ENCODE measurements at places on chromosomes 13 and 19.

- no peak for DNase-seq
Measured at GRCh38 chr19:29507081-29507860, 18.5 kb upstream of the VSTM2B start.

DNA sequence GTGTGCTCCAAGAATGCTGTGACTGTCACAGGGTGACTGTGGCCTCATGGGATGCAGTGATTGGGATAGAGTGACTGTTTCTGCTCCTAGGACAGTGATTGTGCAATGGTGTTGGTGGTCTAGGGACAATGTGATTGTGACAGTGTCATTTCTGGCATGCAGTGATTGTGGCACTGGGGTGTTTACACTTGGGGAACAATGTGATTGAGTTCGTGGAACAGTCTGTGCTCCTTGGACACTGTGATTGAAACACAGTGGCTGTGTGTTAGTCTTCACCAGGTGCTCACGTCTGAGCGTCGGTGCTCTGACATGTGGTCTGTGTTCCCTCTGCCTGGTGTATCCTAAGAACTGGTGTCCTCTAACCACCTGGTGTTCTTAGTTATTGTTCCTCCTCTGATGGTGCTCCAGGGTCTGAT is 1.7 kb downstream of the PDE4A start:
- DNase-seq, result no peak

DNA sequence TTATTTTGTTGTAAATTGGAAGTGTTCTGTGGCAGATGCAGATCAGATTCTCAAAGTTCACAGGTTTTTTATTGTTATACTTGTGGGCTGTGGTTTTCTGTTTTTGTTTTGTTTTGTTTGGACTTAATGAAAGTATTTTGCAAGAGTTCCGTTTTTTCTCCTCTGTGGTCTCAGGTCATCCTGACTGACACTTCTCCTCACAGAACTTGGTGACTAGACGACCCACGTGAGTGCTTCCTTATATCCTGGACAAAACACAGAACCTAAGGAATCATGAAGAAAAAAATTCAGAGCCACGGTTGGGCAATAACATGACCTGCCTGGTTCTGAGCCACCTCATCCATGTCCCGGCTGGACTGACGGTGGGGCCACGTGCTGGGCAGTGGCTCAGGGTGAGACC is 2.5 kb upstream of the RFPL4AL1 start:
- no peak for DNase-seq

DNA sequence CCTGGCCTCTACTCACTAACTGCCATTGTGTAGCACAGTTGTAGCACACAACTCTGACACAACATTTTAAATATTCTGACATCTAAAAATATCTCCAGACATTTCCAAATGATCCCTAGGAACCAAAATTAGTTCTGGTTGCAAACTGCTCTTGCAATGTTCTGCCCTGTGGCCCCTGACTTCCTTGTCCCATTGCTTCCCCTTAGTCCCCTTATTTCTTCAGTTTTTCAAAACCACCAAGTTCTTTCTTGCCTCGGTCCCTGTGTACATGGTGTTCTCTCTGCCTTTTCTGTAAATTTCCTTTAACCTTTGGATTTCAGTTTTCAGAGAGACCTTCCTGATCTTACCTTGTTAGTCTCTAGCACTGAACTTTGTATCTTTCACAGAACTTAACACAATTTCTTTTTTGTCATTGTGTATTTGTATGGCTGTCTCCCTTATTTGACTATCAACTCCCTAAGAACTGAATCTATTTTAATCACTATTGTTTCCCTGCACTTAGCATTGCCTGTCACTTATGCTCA is 87.6 kb upstream of the MLNR start:
- no peak for DNase-seq

DNA sequence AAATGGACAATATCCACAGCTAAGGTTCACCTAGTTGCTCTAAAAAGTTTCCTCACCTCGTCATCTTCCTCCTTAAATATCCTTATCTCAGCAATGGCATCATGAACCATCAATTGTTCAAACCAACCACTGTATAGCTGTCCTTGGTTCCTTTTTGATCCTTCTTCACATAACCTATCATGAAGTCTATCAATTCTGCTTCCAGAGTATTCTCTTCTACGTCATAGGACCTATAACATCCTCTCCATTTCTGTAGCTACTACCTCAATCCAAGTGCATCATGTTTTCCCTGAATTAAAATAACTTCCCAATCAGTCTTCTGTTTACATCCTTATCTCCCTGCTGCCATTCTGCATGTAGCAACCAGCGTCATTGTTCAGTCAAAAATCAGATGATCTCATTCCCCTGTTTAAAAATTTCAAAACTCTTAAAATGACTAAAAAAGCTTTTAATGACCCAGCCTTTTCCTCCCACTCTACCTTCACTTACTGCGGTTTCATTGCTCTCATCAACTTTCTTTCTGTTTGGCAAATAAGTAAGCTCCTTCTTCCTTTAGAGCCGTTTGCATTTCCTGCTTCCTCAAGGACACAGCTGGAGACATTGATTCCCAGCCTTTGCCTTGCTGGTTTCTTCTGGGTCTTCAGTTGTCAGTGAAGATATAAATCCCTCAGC is 223.9 kb upstream of the MIR17HG start:
- DNase-seq, result peak; percentile 36

GRCh38 chr19:54967611-54968010 is 1.4 kb downstream of the NLRP2 start:
- no peak for DNase-seq

DNA sequence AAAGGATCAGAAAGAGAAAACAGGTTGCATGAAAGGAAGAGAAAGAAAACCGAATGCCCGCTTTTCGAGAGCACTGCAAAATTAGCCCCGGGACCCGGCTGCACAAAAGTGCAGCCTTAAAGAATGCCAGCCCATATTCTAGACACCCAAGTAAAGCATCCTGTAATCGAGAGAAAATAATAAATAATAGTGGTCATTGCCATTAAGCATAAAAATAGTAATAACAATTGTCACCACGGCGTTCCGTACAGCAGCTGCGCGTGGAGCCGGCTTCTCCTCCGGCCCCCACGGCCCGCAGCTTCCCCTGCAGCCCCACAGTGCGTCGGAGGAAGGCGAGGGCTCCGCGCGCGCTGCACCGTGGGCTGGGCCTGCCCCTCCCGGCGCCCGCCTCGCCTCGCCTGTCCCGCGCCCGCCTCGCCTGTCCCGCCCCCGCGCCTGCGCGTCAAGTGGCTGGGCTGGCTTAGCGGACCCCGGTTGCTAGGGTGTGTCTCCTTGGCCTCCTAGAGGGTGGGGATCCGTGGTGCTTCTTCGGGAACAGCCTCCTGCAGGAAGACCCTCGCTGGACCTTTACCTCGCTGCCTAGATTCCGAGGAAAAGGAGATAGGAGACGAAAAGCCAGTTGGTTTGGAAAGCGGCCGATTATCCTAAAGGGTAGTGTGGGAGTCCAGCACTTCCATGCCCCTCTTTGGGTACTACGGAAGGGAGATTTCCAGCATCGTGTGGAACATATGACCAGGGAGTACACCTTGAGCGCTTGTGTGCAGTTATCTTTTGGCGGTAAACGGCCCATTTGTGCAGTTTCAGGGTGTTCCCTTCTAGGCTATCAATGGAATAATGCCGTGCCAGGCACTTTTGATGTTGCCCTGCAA is at the start of gene LRRC63:
LRRC63 (plus strand) TSS at position 446 of the 869 bp plus-strand sequence. CDS start 1,107 bp downstream, outside the sequence.
- peak; percentile 52 for DNase-seq

DNA sequence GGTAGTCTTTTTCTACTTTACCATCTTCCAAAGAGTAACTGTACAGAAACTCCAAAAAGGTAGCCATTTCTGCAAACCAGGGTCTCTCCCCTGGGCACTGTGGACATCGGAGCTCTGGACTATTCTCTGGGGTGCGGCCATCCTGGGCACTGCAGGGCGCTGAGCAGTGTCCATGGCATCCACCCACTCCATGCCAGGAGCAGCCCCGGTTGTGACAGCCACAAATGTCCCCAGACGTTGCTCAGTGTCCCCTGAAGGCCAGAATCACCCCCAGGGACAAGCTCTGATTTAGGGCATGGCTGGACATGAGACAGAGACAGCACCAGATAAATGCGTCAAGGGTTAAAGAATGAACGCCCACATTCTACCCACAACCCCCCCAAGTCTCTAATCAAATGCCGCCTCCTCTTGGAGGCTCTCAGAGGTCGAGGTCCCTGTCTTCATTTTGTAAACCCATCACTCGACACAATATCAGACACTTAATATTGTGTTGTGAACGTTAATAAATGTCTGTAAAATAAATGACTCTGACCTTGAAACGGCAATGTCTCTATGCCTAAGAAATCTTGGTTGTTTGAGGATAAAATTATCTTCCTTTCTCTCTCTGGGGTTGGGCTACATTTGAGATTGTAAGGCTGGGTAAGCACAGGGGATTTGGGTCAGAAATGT is 8.9 kb downstream of the GNG7 start:
- DNase-seq, result no peak

DNA sequence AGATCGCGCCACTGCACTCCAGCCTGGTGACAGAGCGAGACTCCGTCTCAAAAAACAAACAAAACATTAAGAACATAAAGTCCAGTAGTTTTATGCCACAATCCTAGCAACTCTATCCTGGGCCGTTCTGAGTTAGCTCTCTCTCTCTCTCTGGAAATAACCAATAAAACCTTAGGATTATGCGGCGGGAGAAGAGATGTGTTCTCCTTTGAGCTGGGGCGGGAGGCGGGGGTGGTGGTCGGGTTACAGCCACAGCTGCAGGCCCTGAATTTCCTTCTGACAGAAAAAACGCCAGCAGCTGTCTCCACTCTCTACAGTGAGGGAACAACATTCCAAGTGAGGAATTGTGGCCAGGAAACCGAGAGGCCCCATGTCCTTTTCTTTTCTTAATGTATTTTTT is 9.1 kb upstream of the PNMA8A start:
- DNase-seq, result peak; percentile 90

GRCh38 chr13:30851697-30852096 is 54.4 kb upstream of the MEDAG start:
- no peak for DNase-seq

- DNase-seq, result peak; percentile 84
Measured at GRCh38 chr13:39417643-39418042, 185.3 kb downstream of the LHFPL6 start.

- DNase-seq, result no peak
Measured at GRCh38 chr19:35209646-35210045, 18.9 kb downstream of the FAM187B start.

DNA sequence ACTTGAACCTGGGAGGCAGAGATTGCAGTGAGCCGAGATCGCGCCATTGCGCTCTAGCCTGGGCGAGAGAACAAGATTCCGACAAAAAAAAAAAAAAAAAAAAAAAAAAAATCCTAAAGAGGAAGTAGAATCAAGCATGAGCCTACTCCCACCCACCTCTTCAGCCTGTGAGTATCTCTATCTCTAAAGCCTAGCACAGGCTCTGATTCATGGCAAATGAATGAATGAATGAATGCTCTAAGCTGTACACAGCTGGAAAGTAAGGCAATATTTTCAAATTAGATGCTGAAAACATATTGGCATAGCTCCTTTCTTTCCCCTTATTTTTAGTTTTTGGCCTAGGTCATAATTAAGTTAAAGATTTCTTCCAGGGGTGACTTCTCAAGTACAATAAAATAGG is 35.7 kb upstream of the FAM216B start:
- DNase-seq, result peak; percentile 27

DNA sequence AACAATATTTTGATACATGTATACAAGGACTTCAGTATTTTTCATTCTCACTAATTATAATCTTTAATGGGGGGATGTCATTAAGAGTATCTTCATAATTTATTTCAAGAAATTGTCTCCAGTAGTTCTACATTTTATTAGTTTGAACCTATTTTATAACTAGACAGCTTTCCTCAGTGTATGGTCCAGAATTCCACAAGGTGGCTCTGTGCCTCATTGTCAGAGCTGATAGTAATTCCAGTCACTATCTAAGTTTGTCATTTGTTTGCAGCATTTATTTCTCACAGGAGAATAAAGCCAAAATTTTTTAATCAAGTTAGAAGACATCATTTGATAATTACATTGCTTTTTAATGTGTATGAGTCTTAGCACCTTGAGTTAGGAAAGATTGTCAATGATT is 1633.0 kb upstream of the PCDH20 start:
- DNase-seq, result no peak

DNA sequence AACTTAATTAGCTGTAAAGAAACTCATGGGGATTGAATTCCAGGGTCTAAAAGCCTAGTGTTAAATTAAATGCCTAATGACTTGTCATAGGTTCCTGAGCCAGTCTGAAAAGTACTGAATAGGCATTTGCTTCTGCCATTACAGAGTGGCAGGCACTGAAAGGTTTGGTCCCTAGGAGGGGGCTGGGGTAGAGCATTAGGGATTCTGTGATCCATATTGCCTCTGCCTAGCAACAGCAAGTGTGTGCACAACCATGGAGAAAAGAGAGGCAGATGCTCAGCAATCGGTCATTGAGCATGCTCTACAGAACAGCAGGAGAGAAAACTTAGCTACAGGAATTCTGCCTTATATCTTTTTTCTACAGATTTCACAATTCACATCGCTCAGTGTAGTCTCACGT is 133.5 kb downstream of the TRPC4 start:
- DNase-seq, result no peak

GRCh38 chr13:99417201-99418102 is 83.8 kb upstream of the TM9SF2 start:
- DNase-seq, result no peak

DNA sequence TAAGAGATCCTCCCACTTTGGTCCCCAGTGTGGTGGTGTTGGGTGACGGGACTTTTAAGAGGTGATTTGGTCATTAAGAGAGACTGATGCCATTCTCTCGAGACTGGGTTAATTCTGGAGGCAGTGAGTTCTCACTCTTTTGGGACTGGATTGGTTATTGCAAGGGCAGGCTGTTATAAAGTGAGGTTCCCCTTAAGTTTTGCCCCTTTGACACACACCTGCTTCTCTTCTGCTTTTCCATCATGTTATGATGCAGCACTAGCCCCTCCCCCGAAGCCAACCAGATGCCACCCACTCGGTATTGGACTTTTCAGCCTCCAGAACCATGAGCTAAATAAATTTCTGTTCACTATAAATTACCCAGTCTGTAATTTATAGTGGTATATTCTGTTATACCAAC is 16.3 kb upstream of the GRAMD1A start:
- DNase-seq, result no peak

- peak; percentile 2 for DNase-seq
Measured at GRCh38 chr19:31718898-31719297, 369.7 kb upstream of the TSHZ3 start.

DNA sequence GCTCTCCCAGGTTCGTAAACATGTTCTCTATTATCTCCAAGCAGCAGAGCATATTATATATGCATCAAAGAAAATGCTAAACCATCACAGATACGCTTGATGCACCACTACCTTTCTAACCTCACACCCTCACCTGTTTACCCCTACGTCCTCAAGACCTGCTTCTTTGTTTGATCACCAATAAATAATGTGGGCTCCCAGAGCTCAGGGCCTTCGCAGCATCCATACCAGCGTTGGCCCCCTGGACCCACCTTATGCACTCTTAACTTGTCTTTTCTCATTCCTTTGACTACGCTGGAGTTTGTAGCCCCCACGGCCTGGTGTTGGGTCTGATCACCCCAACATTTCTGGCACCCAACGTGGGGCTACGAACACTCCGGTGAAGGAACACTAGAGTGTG is 10.0 kb upstream of the ZNF443 start:
- no peak for DNase-seq

GRCh38 chr13:98252931-98253470 is 75.9 kb upstream of the RNF113B start:
- peak; percentile 57 for DNase-seq
